ENCODE measurements at places on chromosomes 3 and 15.

- DNase-seq, result no peak
Measured at GRCh38 chr3:173799060-173799816, 401.7 kb downstream of the NLGN1 start.

GRCh38 chr3:170078620-170079281 is 41.0 kb downstream of the GPR160 start:
- DNase-seq, result no peak

GRCh38 chr3:133578548-133579191 is 5.2 kb downstream of the CDV3 start:
- DNase-seq, result no peak

- peak; percentile 56 for DNase-seq
Measured at GRCh38 chr3:190323246-190323626, 990 bp upstream of the CLDN1 start.

DNA sequence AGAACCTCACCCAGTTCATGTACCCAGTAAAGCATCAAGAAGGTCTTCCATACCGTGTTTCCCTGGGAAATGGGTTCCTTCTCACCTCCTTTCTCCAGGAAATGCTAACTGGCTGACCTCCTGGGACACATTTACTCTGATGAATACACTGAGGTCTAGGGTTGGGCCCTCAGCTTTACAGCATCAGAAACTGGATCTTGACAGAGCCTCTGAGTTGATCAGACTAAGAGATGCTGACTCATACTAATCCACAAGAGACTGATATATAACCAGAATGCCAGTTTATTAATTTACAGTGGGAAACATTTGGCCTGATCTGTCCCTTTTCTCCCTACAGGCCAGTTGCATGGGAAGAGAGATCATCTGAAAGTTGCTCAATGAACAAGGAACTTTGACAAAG is 55.8 kb downstream of the GTF2E1 start:
- no peak for DNase-seq

DNA sequence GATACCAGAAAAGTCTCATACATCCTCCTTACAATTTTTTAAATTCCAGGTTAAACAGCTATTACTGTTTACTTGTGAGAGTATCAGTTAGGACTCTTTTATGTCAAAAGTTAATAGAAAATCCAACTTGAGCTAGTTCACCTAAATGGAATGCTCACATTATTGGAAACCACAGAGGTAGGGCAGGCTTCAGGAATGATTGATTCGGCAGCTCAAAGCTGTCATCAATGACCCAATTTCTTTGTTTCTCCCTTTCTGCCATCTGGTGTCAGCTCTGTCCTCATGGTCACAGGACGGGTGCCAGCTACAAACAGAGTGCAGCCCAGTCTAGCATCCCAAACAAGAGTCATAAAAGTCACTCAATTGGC is 32.2 kb downstream of the CFAP20DC start:
- DNase-seq, result no peak

DNA sequence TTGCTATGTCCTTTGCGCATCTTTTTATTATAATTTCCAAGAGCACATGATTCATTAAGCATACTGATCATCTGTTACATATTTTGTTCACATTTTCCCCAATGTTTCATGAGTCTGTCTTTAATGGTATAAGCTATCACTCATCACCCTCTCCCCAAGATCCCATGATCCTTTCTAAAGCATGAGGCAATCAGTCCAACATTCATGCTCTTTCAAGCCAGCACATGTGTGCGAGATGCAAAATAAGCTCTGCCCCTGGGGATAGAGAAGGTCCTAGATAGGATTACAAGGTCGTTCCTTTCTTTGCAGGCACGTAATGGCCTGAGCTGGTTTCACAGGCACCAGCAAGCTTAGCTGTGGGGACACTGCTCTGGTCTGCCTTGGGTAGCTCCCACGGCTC is 32.2 kb upstream of the B3GNT5 start:
- DNase-seq, result no peak

GRCh38 chr15:59364248-59364647 is 8.4 kb downstream of the MYO1E start:
- DNase-seq, result no peak

DNA sequence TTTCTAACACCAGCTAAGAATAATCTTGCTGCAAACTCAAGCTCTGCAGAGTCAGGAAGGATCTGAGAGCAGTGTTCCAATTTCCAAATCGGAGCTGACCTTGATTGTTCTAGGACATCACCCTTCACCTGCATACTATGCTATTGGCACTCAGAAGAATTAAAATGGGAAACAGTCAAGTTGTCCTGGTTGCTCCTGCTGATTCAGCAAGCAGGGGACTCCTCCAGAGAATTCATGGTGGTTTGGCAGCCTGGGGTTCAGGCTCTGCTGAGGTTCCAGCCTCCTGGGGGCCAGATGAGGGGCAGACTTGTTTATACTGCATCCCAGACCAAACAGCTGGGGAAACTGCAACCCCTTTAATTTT is 213.7 kb upstream of the ADAMTS9 start:
- DNase-seq, result no peak

- no peak for DNase-seq
Measured at GRCh38 chr3:155995525-155996370, 124.6 kb upstream of the KCNAB1 start.

GRCh38 chr15:74542166-74543042 is 1.4 kb downstream of the ARID3B start:
- no peak for DNase-seq

DNA sequence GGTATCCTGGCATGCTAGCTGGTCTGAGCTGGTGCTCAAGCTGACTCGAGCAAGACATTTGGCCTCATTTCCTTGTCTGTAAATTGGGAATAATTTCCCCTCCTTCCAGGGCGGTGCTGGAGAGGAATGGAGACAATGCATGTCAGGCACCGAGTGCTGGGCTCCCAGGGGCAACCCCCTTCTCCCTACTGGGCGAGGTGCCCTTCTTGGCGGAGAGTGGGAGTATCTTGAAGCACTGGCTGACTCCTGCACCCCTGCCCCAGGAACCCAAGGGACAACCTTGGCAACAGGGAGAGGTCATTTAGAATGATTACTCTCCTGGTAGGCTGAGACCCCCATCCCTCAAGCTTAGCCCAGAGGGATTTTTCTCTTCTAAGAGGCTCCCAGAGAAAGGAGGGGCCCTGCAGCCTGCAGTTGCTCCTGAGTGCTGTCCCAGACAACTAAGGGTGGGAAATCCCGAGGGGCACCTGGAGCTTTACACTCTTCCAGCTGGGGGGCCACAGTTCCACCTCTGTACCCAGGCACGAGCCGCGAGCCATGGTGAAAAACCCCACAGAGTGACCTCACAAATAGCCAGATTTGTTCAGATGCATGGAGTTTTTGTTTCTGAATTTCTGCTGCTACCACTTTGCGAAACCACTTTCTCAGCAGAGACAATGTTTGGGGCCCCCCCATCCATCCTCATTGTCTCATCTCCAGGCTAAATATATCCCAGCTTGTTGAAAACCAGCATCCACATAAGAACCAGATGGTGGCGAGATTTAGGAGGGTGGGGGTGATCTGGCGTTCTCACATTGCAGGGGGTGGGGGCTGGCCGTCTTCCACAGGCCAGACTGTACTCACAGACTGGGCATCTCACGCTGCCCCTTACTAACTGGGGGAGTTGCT is 44.8 kb downstream of the ABTB1 start:
- no peak for DNase-seq

DNA sequence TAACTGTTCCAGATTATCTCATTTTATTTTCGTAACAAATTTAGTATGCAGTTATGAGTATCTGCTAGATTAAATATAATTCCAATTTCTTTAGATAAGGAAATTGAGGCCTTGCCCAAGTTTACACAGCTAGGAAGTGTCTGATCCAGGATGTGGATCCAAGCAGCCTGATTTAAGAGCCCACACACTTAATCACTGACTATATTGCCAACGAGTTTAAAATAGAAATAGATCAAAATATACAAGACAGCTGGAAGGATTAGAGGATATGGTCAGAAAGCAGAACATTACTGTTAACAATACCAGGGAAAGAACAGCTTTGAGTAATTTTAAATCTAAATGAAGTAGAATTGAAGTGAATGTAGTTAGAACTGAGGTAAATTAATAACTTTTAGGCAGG is 215.2 kb downstream of the C3orf38 start:
- DNase-seq, result no peak

DNA sequence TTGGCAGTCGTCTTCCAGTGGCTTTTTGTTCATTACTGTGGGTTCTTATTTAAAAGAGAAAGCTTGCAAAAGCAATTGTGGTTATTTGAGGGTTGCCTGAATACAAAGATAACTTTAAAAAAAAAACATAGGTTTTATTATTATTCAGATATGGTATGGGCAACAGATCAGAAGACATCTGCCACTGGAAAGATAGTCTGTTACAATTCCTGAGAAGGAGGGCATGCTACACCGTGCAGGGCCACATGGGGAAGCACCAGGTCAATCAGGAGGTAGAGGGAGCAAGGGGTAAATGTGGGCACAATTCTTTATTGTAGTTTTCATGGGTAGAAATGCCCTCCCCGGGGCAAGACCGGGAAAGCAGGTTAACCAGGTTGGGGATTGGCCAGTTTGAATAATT is 46.5 kb downstream of the BBS4 start:
- no peak for DNase-seq

DNA sequence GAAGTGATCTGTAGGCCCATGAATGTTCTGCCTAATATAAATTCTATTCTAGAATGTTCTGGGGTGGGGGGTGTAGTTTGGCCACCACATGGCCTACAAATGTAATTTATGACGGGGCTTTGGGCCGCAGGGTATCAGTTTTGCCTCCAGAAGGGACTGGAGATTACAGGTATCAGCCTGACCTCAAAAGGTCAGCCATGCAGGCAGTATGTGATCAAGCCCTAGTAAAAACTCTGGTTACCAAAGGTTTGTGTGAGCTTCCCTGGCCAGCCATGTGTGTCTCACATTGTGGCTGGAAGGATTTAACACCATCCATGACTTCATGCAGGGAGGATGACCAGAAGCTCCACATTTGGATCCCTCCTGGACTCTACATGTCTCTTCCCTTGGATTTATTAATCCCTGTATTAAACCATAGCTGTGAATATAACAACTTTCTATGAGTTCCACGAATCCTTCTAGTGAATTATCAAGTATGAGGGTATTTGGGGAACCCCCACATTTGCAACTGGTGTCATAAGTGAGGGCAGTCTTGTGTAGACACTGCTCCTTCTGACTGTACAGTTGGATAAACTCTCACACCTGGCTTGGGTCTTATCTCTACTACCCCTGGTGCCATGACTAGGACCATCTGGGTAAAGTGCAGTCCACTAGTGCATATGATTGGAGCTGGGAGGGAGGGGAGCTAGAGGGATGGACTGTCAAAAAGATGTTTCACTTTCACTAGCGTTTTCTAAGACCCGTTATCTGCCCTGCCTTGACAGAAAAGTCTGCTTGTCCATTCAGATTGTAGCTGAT is 50.0 kb upstream of the RFX7 start:
- DNase-seq, result no peak

DNA sequence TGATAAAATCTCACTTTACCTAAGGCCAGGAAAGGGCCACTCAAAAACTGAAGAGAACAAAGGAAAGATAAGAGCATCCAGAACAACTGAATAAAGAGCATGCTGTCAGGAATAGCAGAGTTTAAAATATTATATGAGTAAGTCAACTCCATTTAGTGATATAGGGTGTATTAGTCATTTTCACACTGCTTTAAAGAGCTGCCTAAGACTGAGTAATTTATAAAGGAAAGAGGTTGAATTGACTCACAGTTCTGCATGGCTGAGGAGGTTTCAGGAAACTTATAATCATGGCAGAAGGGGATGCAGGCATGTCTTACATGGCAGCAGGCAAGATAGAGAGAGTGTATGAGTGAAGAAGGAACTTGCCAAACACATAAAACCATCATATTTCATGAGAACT is 778.0 kb upstream of the NECTIN3 start:
- DNase-seq, result no peak

GRCh38 chr3:124823206-124823605 is 64.0 kb downstream of the ITGB5 start:
- DNase-seq, result no peak

DNA sequence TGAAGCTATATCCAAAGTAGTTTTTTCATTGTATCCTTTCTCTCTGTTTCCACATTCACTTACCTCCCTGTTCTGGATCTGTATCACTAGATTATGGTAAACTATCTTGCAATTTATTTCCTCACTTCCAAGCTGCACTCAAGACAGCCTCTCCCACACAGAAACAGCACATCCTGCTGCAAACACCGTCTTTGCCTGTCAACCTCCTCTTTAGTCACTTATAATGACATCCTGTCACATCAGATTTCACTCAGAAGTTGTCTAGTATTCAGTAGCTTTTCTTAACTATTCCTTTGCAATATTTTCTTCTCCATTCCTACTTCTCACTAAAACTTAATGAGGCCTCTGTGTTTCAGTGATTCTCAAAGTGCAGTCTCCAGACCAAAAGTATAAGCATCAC is 490.8 kb downstream of the IGSF11 start:
- no peak for DNase-seq

- DNase-seq, result no peak
Measured at GRCh38 chr3:158663832-158664231, 8.6 kb downstream of the LXN start.

DNA sequence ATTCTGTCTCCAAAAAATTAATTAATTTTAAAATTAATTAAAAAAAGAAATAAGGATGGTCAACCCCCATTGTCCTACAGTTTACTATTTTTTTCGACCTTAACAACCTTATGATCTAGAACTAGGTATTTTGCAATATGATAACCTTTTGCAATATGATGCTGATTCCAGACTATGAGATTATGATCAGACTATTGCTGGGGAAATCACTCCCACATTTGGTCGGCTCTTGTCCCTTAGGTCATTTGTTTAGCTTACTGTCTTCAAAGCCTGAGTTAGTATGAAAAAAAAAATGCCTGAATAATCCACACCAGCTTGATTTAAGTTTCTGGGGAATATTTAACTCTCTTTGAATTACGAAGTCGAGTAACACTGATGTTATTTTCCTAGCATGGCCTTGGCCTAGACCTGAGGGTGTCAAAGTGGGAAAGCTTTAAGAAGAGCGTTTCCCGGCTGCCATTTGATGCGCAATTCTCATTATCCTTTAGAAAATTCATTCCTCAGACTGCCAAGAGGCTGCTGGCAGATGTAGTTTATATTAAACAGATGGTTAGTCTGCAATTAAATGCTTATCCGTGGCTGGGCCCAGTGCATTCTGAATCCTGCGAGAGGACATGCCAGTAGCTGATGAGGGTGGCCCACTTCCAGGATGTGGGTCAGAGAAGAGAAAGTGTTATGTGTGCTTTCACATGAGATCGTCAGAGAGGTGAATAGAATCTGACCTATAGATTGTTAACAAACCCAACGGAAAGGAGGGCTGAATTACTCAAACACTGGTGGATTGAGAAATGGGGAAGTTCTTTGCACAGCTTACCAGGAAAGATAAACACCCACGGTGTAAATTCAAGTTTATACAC is 496.0 kb upstream of the THBS1 start:
- DNase-seq, result peak; percentile 67

GRCh38 chr15:86193716-86194380 is 114.2 kb downstream of the AGBL1 start:
- no peak for DNase-seq
